ENCODE measurements at places on chromosomes 16 and 17.

DNA sequence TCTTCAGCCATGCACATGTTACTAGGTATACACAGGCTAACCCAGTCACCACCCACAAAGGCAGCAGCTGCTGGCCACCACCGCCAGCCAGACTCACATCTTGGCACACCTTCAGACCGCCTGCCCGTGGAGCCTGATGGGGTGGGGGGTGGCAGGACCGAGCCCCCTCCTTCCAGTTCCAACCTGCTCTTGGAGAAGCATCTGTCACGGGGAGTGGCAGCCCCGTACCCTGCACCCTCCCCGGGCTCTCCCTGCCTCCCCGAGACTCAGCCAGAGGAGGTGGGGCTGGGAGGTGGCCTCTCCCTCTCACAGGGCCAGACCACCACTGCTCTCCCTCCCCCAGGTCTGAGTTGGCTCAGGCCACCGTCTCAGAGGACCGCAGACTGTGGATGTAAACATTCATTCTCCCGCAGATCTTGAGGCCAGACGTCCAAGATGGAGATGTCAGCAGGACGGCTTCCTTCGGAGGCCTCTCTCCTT, 11.3 kb upstream of the RBFOX3 start:
- no peaks in the 10 kb centered on the region for H3K36me3 ChIP-seq
- no peak overlapping the region for H3K27ac ChIP-seq
- DNase-seq: no peak
- H3K27me3 ChIP-seq: peaks cover 60% of the 10 kb centered on the region
- H3K4me3 ChIP-seq: no peak overlapping the region
- peaks cover 14% of the 10 kb centered on the region for H3K4me1 ChIP-seq

GRCh38 chr16:89197033-89197632, 3.2 kb downstream of the SLC22A31 start:
- H3K27ac ChIP-seq: no peak overlapping the region
- peaks cover 11% of the 10 kb centered on the region for H3K4me1 ChIP-seq
- H3K4me3 ChIP-seq: no peak overlapping the region
- DNase-seq: no peak
- H3K27me3 ChIP-seq: peaks cover 48% of the 10 kb centered on the region
- H3K36me3 ChIP-seq: no peaks in the 10 kb centered on the region

DNA sequence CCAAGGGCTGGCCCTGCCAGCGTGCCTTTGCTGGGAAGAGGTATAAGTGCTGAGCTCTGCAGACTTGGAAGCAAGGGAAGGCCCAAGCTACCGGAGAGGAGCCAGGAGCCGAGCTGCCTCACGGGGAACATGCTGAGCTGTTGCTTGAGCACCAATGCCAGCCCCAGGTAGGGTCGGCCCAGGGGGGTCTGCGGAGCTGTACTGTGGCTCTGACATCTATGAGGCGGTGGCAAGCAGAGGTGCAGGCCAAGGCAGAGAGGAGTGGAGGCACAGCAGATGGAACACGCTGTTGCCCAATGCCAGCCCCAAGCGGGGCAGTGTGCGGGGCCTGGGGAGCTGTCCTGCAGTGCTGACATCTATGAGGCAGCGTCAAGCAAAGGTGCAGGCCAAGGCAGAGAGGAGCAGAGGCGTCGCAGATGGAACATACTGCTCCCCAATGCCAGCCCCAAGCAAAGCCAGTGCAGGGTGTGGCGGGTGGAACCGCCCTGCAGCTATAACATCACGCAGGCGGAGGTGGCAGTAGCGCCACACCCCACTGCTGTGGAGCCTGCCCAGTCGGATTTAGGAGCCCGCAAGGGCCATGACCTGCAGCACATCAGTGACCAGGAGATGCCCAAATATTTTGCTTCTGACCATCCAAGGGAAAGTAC, 10.0 kb downstream of the GGA2 start:
- no peak for DNase-seq
- peaks cover 8% of the 10 kb centered on the region for H3K36me3 ChIP-seq
- H3K4me1 ChIP-seq: peaks cover 28% of the 10 kb centered on the region

DNA sequence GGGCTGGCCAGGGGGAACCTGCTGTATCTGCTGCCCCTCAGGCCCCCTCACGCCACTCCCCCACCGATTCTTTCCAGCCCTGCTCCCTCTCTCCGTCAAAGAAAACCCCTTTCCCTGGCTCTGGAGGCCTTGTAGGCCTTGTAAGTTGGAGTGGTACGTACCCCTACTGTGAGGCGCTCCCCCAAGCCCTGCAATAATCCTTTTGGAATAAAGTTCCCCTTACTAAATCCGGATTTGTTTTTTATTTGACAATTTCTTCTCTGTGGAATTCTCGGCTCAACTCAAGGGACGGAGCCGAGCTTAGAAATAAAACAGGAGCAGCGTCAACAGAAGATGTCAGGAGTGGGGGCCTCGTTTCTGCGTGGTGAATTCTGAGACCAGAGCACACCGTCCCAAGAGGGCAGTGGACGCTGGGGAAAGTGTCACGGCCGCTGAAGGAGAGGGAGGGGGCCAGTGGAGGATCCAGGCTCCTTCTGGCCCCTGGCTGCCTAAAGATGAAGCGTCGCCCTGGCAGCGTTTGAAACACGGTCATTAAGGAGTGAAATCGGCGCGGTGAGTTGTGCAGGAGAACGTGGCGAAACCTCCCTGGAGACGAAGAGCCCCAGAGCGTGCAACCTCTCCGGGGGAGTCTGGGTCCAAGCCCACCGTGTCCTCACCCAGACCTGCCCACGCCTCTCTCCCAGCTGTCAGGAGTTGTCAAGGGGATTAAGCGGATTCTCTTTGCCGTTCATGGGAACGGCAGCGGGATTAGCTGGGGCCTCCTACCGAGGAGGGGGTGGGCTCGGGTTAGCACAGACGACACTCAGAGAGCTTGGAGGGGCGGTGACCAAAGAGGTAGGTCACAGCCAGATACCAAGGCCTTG, 47.0 kb downstream of the SLC7A5 start:
- peaks cover 14% of the 10 kb centered on the region for H3K27me3 ChIP-seq
- peaks cover 72% of the 10 kb centered on the region for H3K4me1 ChIP-seq
- no peaks in the 10 kb centered on the region for H3K36me3 ChIP-seq
- DNase-seq: peak; percentile 51
- H3K4me3 ChIP-seq: peak overlapping the region; percentile 43
- peak overlapping the region; percentile 88 for H3K27ac ChIP-seq

DNA sequence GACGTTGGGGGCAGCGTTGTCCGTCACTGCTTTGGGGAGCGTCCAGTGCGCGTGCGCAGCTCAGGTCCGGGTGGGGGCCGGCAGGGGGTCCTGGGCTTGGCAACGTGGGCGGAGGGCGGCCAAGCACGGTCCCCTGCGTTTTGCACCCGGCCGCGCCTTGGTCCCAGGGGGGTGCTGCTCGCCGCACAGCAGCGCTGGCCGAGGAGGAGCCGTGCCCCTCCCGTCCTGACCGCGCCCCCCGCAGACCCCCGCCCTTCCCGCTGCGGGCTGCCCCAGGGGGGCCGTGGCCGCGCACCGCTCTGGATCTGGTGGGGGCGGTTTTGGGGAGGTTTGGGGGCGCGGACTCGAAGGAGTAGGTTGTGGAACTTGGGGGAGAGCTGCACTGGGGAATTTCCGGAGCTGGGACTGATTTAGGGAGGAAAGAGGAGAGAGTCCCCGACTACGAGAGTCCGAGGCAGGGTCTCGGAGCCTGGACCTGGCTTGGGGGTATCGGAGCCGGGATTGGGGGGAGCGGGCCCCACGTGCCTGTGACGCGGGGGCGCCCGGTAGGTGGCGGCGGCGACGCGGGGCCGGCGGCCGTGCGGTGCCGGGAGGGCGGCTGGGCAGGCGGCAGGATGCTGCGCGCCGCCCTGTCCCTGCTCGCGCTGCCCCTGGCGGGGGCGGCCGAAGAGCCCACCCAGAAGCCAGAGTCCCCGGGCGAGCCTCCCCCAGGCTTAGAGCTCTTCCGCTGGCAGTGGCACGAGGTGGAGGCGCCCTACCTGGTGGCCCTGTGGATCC, at the start of gene SLC9A5:
SLC9A5 (plus strand) TSS at position 579 of the 777 bp plus-strand sequence; CDS start at position 615, 36 bp downstream.
- H3K27ac ChIP-seq: no peak within 1 kb of the TSS
- H3K4me1 ChIP-seq: peaks cover 45% of the 10 kb centered on the region
- peak; percentile 56 for DNase-seq
- H3K27me3 ChIP-seq: peaks cover 53% of the 10 kb centered on the region
- H3K36me3 ChIP-seq: no peaks in the 10 kb centered on the region

- no peaks in the 10 kb centered on the region for H3K36me3 ChIP-seq
- no peak overlapping the region for H3K27ac ChIP-seq
- DNase-seq: no peak
- peaks cover 37% of the 10 kb centered on the region for H3K4me1 ChIP-seq
- no peak overlapping the region for H3K4me3 ChIP-seq
These were observed 599.3 kb upstream of the PSMD7 start for GRCh38 chr16:73697336-73697735.

DNA sequence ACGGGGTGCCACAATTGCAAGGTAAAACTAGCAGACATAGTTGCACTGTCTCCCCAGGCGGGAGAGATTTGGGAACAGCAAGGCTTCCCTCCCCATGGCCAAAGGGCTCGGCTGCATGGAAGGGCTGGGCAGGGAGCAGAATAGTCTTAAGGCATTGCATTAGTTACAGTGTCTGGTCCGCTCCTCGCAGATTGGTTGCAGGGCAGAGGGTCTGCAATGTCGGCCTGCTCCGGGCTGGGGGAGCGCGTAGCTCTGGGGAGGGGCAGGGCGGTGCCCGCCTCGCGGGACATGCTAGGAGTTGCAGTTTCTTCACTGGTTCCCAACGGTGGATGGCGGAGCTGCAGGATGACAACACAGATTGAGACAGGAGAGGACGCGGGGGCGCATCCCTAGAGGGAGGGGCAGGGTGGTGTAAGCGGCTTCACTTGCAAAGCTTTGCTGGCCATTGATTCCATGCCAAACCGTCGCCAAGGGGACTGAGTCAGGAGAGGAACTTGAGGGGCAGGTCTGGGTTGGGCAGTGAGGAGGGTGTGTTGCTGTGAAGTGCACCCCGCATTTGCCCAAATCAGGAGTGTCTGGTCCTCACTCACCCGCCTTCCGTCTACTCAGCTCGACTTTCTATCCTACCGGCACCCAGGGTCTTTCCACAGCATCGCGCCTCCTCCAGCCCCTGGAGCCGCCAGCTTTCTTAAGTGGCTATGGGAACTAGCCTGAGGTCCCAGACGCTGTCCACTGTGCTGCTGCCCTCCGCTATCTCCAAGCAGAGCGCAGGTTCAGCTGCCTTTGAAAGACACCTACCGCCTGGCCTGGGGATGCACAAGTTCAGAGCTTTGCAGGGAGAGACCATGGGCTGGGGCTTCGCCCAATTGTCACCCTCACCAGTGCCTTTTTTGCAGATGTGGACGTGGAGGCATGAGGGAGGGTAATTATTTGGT, 1748.9 kb downstream of the TP53TG3F start:
- H3K36me3 ChIP-seq: no peaks in the 10 kb centered on the region
- no peak for DNase-seq
- H3K27me3 ChIP-seq: peaks cover 3% of the 10 kb centered on the region
- H3K27ac ChIP-seq: no peak overlapping the region
- H3K4me1 ChIP-seq: no peaks in the 10 kb centered on the region
- H3K4me3 ChIP-seq: no peak overlapping the region

DNA sequence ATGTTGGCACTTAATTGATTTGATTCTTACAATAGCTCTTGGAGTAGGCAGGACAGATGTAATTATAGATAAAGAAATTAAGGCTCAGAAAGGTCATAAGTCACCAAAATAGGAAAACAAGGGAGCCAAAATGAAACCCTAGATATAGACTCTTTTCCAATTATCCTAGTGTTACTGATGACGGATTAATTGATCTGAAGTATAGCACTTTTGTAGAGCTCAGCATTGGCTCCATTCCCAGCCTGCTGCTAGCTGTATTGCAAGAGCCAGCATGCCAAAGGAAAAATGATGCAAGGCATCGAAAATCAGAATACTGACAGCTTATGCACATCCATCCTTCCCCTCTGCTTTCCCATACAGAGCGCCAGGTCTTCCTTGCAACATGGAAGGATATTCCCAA, 21.6 kb upstream of the RASL10B start:
- DNase-seq: no peak
- H3K27me3 ChIP-seq: no peaks in the 10 kb centered on the region
- no peak overlapping the region for H3K4me3 ChIP-seq
- H3K36me3 ChIP-seq: peaks cover 39% of the 10 kb centered on the region

DNA sequence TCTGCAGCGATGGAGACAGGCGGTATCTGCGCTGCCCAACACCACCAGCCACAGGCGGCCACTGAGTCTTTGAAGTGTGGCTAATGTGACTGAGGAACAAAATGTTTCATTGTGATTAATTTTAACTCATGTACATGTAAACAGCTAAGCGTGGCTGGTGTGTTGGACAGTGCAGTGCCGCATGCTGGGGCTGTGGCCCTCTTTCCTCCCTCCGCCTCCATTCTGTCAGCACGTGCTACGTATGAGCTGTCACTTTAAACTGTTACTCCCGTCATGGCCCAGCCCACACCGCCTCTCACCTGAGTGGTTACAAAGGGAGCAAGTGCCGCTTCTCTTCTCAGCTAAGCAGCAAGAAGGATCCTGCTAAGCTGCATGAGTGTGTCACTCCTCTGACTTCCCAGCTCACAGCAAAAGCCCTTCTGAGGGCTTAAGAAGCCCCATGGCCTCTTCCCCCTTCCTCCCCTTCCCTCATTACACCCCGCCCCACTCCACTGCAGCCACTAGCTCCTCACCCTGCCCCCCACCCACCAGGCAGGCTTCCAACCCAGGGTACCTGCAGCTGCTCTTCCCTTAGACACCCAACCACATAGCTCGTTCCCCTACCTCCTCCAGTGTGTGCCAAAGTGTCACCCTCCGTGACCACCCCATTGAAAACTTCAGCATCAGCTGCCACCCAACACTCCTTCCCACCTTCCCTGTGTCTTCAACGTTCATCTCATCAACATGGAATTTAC, 15.0 kb downstream of the HASPIN start:
- H3K4me1 ChIP-seq: peaks cover 30% of the 10 kb centered on the region
- peaks cover 21% of the 10 kb centered on the region for H3K27me3 ChIP-seq
- peak overlapping the region; percentile 71 for H3K4me3 ChIP-seq
- no peaks in the 10 kb centered on the region for H3K36me3 ChIP-seq
- H3K27ac ChIP-seq: peak overlapping the region; percentile 17

DNA sequence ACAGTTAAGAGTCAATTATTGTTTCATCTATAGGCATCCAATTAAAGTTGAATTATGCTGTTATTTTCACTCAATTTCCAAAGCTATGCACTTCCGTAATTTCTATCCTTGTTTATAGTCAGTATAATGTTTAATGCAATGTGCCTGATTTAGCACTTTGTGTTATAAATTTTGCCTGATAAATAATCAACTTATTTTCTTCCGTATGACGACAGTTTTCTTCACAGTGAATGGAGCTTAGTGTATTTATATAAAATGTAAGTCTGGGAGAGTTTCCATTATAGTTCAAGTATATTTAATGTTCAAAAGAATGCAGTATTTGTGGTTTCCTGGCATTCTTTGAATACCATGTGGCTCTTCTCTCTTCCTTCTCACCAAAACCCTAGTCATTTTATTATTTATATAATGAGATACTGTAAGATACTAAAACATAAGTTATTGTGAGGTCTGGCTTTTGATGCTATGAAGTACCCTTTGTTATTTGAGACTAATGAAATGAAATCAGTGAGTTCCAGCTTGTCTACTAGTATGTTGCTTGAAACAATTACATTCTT, 240.6 kb downstream of the PRKCA start:
- DNase-seq: no peak
- H3K27ac ChIP-seq: no peak overlapping the region
- H3K27me3 ChIP-seq: no peaks in the 10 kb centered on the region
- no peak overlapping the region for H3K4me3 ChIP-seq

GRCh38 chr16:62678796-62679195, 642.6 kb upstream of the CDH8 start:
- H3K4me1 ChIP-seq: peaks cover 18% of the 10 kb centered on the region
- no peak overlapping the region for H3K4me3 ChIP-seq
- H3K27me3 ChIP-seq: no peaks in the 10 kb centered on the region
- H3K27ac ChIP-seq: no peak overlapping the region
- H3K36me3 ChIP-seq: peaks cover 13% of the 10 kb centered on the region

GRCh38 chr16:29839822-29840221, 19.6 kb downstream of the MVP start:
- no peak for DNase-seq
- peaks cover 31% of the 10 kb centered on the region for H3K27me3 ChIP-seq
- no peak overlapping the region for H3K4me3 ChIP-seq
- no peak overlapping the region for H3K27ac ChIP-seq

Measured in nephron progenitor cell (in vitro differentiated cells).